ENCODE measurements at places on chromosomes 16 and 17. TPM values are rescaled to one million over a fixed set of nuclear protein-coding genes. Genes with fewer than 3 reads are reported as not detected.

DNA sequence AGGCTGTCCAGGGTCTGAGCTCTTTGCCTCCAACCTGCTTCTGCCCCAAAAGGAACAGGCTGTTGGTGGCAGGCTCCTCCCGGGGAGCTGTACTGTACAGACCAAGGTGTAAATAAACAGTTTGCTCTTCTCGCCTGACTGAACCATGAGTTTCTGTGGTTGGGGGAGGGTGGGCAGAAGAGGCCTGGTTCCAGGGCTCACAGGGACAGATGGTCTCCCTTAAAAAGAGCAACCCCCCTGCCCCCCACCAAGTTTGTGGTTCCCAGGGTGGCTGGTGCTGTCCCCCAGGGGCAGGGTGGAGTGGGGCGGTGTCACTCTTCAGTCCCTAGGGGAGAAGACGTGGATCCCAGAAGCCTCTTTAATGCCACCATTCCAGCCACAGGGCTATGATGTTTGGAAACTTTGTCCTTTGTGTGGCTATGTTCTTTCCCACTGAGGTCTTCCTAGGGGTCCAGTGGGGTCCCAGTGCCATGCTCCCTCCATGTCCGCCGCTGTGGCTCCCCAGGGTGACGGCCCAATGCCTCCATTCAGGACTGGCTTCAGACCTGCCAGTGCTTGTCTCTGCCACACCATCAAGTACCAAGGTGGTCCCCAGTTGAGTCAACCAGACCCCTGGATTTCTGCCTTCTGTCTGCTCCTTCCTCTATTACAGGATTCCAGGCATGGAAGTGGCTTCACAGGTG lies 146.7 kb downstream of the RAB11FIP4 start:
- DNase-seq = no peak

DNA sequence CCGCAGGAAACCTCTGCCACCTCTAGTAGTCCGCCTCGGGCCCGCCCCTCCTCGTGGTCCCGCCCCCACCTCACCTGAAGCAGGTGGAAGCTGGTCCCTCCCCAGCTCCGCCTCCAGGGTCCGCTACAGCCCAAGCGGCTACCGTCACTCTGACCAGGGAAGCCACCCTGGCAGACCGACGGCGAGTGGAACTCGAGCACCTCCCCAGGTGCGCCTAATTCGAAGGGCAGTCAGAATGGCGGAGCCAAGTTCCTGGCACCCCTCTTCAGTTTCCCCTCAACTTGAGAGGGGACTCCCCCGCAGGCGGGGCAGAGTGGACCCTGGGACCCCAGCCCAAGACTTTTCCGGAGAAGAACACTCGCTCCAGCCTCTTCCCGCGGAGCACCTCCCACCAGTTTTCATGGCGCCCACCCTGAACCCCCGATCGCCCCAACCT lies 507 bp downstream of the FHOD1 start:
- DNase-seq = no peak

- DNase-seq = no peak
These were observed 7.6 kb upstream of the PKMYT1 start for GRCh38 chr16:2987833-2988232.

SEPTIN12 gene
- total RNA-seq = not detected

CASKIN1 gene
- total RNA-seq = 4.5 TPM

AOC3 gene
- 0.21 TPM for total RNA-seq
